ENCODE measurements at places on chromosomes 7 and 10.

DNA sequence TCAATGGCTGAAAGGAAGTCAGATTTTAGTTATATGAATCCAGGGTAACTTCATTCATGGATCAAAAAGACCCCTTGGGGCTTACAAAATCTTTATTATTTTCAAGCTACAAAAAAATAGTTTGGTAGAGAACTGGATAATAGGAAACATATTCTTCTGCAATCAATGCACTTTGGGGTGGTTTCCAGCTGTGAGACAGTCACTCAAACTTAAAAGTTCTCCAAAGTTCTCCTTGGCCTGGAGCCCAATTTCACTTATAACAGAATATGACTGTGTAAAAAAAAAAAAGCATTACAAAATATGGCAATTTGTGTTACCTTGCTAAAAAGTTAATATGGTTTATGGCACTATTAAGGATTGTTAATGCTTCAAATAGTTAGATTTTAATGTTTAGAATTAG lies 255.5 kb downstream of the AGMO start:
- DNase-seq: no peak

DNA sequence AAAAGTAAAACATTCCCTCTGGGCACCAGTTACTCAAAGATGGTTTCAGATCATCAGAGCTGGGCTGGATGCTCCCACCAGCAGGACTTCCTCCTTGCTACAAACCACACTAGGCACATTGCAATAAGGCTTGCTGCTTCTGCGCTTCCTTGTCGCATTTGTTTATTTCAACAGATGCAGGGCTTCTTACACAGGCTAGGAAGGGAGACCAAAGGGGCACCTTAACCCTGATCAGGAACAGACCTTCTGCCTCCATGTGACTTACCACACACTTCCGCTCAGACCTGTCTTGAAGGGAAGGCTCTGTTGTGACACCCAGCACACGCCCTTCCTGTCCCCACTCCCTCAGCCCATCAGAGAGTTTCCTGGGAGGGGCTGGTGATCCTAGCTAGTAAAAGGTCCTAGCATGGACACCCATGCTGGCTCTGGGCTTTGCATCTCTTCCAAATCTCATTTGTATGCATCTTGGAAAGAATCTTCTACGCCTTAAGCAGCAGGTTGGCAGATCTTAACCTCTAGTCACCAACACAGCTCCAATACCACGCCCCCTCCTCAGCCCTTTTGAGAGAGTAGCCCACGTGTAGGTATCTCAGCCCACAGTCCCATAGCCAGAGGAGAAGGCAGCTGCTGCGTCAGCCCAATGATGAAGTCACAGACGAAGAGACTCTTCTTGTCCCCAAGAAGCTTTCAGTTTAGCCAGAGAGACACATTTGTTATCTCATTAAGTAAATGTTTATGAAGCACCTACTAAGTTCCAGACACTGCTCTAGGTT lies 47.1 kb upstream of the SVIL start:
- DNase-seq: peak; percentile 19

GRCh38 chr7:5012985-5013384 lies 32.7 kb upstream of the RBAK start:
- no peak for DNase-seq

DNA sequence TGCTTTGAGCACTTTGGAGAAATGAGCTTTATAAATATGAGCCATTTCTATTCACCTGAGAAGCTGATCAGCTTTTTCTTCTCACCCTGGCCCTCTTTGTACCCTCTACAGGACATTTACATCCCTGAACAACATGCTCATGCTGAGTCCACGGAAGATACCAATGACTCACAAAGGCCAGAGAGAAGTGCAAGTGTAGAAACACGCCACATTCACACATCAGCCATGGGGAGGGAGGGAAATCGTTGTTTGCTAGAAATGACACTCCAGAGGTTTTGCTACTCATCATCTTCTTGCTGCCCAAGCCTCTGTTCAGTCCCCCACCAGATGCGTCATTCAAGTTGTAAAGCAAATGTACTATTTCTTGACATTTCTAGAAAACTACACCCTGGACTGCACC lies 2.8 kb upstream of the UCN3 start:
- no peak for DNase-seq

DNA sequence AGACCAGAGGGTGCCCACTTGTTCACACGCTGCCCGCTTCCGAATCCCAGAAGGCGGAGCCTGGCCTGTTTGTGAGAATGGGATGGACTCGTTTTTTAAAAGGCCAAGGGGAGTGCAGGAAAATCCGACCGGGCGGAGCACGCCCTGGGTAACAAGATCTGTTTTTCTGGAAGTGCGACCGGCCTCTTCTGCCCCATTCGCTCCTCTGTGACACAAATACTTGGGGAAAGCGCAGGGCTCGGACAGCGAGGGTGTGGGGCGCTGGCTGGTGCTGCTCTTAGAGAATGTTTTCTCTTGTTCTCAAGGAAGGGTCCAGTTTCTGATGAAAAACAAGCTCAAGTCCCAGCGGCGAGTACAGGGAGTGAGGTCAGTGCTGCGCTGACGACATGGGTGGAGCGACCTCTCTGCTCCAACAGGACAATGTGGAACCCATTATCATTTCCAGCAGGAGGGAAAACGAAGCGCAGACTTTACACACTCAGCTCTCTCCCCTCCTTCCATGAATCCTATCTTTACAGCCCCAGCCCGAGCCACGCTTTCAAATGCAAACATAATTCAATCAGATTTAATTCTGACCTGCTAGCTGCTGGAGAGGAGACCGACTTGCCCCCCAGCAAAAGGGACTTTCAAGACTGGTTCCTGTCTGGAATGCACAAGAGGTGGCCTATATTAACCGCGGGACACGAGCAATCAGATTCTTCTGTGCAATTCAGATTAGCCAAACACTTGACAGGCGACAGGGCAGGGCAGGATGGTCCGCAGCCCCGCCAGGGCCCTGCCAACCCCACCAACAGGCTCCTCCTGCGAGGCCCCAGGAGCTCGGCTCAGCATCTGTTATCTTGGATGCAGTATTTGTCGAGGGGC lies 1.1 kb downstream of the RADIL start:
- no peak for DNase-seq

GRCh38 chr7:37371755-37372154 lies 76.9 kb downstream of the ELMO1 start:
- DNase-seq: no peak

DNA sequence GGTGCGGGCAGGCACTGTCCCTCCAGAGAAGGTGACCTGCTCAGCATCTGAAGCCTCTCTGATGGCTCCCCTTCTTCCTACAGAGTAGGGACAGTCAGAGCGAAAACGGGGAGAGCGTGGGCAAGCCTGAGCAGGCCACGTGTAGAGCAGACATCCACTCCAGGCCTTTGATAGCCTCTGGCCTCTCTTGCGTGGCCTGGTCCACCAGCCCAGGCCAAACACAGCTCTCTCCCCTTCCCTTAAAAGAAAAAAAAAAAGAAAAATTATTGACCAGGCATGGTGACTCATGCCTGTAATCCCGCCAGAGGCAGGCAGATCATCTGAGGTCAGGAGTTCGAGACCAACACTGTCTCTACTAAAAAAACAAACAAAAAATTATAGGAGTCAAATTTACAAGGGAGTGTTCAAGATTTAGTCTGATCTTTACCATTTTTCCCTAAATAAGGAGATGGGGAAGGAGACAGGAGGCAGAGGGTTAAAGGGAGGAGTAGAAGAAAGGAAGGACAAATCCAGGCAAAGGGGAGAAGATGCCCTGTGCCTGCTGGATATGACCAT lies 84.8 kb downstream of the PLXNA4 start:
- no peak for DNase-seq

GRCh38 chr10:7485799-7486198 lies 75.0 kb upstream of the SFMBT2 start:
- no peak for DNase-seq

DNA sequence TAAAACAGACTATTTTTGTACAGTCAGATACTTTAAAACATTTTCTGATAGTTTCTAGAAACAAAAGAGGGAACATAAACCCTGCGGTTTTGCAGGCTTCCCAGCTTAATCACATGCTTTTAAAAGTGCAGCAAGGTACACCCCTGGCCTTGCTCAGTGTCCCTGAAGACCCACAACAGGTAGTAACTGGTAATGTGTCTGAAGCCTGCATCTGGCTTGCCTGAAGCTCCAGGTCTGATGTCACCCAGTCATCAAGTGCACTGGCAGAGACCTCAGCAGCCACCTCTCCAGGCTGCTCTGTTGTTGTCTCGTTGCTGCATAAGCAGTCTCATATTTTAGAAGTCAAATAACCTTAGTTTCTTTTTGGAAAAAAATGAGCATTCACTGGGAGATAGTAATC lies 376.1 kb upstream of the MTPN start:
- DNase-seq: no peak

- no peak for DNase-seq
Observed at GRCh38 chr7:88664630-88665233, 94.8 kb upstream of the ZNF804B start.

DNA sequence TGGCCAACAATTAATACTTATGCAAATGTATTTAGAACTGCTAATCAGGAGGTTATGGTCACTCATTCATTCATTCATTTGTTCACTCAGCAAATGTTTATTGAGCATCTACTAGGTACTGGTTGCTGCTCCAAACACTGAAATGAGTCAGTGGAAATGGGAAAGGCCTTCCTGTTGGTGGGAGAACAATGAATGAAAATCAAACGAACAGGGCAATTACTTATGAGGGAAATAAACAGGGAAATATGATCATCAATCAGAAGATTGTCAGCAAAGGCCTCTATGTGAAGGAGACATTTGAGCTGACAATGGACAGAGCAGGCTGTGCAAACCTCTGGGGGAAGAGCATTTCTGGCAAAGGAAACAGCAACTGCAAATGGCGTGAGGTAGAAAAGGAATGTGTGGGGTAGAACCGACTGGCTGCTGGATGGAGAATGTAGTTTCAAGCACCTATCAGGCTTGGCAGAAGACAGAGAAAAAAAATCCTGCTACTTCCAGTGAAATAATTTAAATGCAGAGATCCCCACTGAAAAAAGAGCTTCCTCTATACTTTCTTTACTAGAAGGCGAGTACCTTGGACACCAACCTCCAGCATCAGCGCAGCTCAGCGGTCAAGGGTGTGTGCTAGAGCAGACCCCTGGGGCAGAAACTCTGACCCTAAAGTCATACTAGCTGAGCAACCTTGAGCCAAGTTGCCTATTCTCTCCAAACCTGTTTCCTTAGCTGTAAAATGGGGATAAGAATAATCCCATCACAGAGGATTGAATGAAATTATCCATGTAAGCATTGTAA lies 108.8 kb upstream of the EEPD1 start:
- no peak for DNase-seq

- DNase-seq: no peak
Observed at GRCh38 chr7:126589068-126589684, 663.6 kb downstream of the GRM8 start.

- no peak for DNase-seq
Observed at GRCh38 chr10:44976352-44977198, 2.0 kb downstream of the DEPP1 start.

DNA sequence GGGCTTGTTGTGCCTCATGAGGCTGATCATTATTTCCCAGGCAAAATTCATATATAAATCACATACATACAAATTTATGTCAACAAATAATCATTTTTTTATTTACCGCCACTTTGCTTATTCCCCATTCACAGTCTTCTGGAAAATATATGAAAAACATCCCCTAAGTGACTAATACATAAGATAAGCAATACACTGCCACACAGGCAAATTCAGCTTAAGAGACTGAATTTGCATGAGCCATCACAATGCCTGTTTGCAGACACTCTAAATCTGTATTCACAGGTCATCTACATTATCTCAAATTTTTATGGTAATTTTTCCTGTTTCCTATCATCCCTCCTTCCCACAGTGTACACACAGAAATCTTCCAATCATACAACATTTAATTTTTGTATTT lies 13.2 kb downstream of the OSBPL3 start:
- DNase-seq: no peak

- no peak for DNase-seq
Observed at GRCh38 chr10:34758447-34758996, 56.6 kb downstream of the PARD3 start.

DNA sequence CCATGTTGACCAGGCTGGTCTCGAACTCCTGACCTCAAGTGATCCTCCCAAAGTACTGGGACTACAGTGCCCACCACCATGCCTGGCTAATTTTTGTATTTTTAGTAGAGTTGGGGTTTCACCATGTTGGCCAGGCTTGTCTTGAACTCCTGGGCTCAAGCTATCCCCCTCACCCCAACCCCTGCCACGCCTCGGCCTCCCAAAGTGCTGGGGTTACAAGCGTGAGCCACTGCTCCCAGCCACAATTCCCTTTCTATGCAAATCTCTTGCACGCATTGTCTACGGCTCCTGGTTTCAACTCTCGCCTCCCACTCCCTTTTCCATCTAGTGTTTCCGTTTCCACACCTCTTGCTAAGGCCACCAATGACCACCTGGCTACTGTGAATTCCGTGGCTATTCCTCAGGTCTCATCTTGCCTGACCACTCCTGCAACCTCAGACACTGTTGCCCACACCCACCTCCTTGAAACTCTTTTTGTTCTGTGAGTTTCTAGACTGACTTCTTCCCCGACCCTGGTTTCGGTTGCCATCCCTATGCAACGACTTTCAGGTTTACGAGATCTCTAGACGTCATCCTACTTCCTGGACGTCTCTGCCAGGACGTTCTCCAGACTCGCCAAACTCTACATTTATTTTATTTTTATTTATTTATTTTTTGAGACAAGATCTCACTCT lies 3.4 kb downstream of the CLDN3 start:
- no peak for DNase-seq

GRCh38 chr10:123502983-123503382 lies 163.2 kb upstream of the GPR26 start:
- no peak for DNase-seq

GRCh38 chr10:88553116-88553752 lies 29.9 kb downstream of the RNLS start:
- peak; percentile 25 for DNase-seq

All from activated naive CD4-positive, alpha-beta T cell treated with anti-CD3 and anti-CD28 coated beads, Interleukin-2, amount 50 U/mL, for 16 hours (primary cell).